ENCODE measurements at places on chromosomes 12 and 14.
A peak's percentile ranks its signal among the peaks of the same experiment; 100 is the strongest.

DNA sequence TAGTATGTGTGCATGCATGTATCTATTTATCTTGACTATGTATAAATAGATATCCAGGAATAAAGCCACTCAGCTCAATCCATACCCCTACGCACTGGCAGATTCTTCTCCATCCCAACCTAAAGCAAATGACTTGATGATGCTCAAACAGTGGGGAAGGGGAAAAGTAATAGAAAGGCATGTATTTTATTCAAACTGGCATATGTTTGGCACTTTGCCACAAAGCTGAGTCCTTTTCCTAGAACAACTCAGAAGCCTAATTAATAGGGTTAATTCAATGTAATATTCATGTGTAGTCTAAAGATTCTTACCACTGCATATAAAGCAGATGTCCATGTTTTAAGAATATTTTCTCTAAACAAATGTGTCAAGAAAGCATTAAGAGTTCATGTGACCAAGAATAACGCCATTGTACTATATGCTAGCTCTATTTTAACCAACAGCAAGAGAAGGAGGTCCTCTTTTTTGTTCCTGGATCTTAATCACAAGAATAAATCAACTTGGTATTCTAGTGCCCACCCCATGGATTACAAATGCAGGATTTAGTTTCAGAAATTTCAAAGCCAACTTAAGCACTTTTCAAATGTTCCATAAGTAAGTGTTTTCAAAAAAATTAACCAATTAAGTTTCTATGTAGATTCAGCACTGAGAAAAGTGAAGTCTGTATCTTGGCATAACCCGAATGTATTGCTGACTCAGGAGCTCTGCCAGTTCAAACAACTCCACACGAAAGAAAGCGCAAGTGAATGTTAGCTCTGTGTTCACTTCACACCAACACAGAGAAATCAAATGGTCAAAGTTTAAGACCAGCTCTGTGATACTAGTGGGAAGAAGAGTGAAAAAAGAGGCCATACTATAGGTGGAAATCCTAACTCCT, 233.6 kb downstream of the MED13L start:
- DNase-seq, result peak; percentile 47

DNA sequence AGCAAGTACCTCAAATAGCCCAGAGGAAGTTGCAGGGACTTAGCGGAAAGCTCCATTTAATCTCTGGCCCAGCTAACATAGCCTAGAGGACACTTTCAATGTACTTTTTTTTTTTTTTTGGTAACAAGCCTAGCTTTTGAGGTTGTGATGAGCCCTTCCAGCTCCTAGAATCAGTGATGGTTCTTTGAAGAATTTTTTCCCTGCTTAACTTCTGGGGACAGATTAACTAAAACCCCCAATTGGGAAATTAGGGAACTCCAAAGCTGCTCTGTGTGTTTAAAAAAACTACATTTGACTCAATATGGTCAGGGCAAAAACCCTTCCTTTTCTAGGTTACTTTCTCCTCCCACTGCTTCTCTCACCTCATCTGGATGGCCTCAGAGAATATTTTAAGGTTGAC, 23.9 kb upstream of the ITGA5 start:
- DNase-seq, result no peak

DNA sequence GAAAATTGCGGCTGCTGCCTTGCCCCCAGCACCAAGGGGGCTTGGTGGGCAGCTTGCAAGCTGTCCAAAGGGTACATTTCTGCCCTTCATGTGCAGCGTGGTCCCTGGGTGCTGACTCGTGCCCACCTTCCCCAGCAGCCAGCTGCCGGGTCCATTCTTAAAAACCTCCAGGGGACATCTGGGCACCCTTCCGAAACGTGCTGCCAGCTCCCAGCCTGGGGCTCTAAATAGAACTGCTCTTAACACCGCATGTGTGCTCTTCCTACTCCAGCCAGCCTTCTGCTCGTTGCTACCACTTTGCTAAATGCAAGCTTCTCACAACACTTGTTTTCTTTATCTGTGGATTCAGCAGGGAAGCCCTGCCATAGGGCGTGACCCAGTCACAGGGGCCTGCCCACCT, 66.0 kb downstream of the RIMBP2 start:
- no peak for DNase-seq

DNA sequence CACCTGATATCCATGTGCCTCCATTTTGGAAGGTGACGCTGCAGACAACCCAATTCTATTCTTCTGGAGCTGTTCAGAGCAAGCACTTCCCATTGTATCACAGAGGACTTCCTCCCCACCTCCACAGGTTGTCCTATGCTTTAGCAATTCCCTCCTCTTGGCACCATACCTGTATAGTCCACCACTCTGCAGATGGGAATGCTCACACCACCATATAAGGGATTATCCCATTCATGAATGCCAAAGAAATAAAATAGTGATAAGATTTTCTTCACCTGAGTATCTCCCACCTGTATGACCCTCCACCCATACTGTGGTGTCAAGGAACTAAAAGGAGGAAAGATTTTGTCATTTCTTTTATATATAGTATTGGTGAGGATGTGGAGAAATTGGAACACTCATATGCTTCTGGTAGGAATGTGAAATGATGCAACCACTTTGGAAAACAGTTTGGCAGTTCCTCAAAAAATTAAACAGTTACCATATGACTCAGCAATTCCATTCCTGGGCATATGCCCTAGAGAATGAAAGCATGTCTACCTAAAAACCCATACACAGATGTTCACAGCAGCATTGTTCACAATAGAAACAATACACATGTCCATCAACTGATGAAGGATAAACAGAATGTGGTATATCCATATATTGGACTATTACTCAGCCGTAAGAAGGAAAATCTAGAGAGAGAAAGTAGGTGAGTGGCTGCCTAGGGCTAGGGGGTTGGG, 75.2 kb downstream of the FIGNL2 start:
- peak; percentile 2 for DNase-seq

- DNase-seq, result no peak
Observed at GRCh38 chr14:95487669-95488084, 28.8 kb downstream of the SYNE3 start.

DNA sequence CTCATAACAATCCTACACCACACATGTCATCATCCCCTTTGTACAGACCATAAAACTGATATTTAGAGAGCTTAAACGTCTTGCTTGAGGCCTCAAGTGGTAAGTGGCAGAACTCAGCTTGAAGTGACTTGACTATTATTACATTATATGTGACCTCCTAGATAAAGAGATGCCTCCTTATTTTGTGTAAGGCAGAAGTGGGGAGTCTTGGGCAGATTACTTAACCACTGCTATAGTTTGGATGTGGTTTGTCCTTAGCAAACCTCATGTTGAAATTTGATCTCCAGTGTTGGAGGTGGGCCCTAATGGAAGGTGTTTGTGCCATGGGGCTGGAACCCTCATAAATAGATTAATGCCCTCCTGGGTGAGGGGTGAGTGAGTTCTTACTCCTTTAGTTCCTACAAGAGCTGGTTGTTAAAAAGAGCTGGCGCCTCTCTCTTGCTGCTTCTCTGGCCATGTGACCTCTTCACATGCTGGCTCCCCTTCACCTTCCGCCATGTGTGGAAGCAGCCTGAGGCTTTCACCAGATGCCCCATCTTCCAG, 37.4 kb downstream of the RCOR1 start:
- no peak for DNase-seq

Measured in dermis blood vessel endothelial cell (primary cell).